ENCODE measurements at places on chromosomes 4 and X.

DNA sequence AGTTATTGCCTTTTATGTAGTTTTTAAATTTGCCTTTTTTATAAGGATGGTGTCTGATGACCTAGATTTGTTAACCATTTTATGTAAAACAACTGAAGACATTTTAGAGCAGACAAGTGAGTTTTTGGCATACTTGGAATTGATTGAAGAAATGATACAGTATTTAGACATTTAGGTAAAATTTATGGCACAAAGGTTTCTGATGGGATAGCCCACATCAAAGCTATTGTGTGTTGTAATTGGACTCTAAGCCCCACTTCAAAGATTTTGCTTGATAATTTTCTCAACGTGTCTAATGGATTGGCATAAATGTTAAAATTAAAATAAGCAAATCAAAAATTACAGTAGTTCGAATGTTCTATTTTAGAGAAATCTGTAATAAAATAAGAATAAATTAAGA is 17.6 kb downstream of the EPGN start:
- no peak for DNase-seq

GRCh38 chr4:165201806-165202205 is 5.6 kb upstream of the KLHL2 start:
- DNase-seq = no peak

DNA sequence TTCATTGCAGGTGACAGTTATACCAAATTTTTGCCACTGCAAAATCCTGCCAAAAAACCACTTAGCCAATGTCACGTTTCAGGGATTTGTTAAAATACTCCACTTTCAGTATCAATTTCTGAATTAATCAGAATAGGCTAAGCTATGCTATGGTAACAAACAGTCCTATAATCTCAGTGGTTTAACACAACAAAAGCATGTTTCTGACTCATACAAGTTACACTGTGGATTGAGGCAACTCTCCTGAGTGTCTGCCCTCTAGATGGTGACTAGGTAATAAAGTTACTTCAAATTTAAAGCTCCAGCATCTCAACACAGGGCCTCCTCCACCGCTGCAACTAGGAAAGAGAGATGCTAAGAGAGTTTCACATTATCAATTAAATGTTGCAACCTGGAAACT is 23.0 kb upstream of the RADX start:
- no peak for DNase-seq

- DNase-seq = no peak
These were observed 130.4 kb upstream of the FRMPD4 start for GRCh38 chrX:12007881-12008280.

DNA sequence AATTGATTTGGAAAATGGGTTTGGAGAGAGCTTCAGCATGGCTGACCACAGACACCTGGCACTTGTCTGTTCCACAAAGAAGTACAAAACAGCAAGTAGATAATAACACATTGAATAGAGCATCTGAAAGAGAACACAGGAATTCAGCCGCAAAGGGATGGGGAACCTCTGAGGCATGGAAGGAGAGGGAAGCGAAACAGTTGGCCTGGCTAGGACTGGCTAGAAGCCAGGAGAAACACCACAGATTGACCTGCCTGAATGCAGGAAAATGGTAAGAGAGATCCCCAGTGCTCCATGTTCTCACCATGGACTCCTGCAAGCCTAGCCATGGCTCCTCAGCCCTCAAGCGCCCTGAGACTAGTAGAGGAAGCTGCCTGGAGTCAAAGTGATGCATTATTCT is 169.7 kb upstream of the SH3RF1 start:
- DNase-seq = no peak

DNA sequence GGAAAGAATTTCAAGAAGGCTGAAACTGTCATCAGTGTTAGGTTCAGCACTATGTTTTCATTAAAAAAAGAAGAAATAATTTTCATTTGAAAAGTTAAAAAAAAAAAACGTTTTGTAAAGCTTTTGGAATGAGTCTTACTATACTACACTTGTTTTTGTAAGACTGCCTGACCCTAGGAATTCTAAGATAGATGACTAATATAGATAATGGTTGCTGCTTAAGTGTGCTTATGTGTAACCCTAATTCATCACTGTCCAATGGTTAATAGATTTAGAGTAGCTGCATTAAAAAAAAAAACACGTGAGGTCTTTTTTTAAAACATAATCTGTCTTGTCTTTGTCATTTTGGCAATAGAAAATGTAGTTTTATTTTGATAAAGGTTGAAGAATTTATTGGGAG is 323.2 kb downstream of the IL1RAPL1 start:
- DNase-seq = no peak

All from lower lobe of right lung (tissue), 2 donors.